Central memory CD8-positive, alpha-beta T cell (primary cell): ENCODE measurements at places on chromosomes 5 and 9.

DNA sequence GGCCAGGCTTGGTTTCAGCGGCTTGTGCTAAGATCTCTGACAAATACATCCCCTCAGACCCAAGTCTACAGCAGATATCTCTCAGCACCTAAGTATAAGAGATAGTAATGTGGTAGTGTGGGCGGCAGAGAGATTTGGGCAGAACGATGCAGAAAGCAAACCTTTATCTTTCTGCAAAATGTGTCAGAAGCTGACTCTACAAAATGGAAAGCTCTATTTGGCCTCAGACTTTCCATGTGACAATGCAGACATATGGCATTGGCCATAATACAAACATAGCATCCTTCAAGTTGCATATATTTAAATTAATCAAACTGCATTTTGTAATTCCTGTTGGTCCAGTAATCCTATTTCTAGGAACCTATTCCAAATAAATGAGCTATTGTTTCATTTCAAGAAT, 102.5 kb upstream of the RAI14 start:
- no peak for DNase-seq

DNA sequence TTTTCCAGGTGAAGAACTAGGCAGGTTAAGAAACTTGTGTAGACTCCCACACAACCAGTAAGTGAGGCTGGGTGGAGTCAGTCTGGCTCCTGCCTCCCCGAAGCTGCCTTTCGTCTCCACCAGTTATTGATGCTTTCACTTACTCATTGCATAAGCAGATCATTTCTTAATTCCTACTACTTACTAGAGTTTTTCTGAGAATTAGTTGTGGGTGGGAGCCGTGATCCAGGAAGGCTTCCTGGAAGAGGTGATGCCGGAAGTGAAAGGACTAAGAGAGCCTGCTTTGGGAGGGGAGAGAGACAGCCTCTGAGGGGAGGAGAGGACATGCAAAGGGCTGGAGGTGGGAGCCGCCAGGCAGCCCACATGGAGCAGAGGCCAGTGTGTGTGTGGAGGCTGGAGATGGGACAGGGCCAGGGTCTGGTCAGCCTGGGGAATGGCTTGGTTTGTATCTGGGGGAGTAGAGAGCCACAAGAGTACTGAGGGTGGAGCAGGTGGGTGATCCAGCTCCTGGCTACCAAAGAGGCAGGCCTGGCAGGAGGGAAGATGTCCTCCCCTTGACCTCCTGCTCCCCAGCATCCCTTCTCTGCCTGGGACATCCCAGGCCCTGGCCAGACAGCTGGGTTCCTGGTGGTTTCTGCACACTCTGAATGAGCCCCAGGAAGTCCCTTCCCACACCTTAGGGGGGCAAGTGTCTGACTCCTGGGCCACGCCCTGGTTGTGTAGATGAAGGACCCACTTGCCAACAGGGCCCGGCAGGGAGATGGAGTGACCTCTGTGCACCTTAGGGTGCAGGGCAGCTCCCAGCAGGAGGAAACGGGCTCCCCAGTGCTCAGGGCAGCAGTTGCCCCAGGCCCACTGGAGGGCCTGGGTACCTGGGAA, 12.2 kb upstream of the CARD19 start:
- no peak for DNase-seq

DNA sequence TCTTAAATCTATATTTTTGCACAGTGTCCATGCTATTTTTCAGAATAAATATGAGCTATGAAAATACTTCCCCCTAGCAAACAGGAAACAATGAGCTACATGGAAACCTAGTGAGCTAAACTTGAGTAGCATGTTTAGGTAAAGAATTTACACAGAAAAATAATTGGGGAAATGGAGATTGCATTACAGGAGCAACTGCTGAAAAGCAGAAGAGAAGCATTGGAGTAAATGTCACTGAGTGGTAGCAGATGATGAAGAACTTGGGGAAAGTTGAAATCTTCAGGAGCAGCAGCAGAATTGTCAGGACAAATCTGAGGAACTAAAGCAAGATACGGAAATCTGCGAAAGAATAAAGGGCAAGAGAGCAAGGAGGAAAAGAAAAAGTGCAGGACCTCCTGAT, 610.3 kb downstream of the TLE1 start:
- DNase-seq: no peak

DNA sequence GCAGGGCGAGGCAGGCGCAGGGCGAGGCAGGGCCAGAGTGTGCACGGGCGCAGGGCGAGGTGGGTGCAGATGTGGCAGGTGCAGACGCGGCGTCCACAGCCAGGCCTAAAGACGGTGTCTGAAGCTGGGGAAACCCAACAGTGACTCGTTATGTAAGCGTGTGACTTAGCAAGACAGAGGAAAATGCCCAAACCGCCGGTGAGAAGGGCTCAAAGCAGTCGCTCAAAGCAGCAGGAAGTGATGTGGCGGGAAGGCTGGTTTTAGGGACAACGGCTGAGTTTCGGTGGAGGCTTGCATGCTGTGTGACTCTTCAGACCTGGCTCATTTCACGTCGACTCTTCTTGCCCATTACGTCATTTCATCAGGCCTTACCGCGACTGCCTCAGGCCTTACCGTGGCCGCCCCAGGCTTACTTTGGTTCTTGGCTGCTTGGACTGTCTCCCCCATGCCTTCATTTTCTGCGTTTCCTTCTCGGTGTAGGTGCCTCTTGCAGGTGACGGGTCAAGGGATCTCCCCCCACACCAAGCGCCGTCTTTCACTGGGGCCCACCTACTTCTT, 50.5 kb upstream of the EXOC3 start:
- DNase-seq: peak; percentile 22

DNA sequence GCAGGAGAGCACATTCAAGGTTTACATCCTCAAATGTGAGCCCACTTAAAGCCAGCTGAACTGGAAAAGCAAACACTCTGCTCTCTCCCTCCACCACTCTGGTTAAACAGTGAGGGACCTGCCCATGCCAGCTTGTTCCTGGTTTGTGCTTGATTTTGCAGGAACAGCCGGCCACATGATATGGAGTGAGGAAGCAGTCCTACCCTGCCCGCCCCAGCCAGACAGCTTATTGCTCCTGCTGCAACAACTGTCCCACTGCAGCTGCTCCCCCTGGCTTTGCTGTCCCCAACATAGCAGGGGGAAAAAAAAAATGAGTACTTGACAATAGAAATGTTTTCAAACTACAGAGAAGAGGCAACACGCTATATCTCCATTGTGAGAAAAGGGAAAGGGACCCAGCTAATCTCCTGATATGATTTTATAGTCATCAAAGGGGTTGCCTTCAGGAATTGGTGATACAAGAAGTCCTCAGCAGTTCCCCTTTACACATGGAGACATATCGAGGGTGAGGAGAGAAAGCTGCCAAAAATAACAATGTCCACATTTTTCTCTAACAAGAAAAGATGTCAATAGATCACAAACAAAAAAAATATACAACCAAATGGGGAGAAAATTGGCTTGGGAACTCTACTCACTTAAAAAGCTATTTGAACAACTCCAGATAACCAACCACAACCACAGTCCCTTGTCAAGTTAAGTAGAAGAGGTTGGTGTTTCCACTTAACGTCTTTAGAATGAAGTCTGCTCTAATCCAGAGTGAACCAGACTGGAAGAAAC, 4.6 kb downstream of the MYO10 start:
- no peak for DNase-seq

DNA sequence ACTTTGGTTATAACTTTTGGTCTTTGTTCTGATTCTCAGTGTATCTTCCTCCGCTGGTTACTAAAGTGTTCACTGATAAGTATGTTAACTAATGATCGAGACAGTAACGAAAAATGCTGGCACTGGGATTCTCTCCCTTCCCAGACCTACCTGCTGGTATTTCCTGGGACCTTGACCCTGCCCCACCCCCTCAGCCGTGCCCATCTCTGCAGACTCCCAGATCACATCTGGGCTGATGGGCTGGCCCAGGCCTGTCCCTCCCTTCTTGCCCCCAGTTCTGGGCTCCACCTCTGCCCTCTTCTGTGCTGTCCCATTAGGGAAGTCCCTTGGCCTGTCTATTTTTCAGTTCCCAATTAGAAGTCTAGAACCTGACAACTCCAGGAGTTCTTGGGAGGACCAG, 46.9 kb downstream of the NEURL1B start:
- no peak for DNase-seq

- no peak for DNase-seq
Observed at GRCh38 chr5:128687930-128688329, 149.9 kb upstream of the FBN2 start.

DNA sequence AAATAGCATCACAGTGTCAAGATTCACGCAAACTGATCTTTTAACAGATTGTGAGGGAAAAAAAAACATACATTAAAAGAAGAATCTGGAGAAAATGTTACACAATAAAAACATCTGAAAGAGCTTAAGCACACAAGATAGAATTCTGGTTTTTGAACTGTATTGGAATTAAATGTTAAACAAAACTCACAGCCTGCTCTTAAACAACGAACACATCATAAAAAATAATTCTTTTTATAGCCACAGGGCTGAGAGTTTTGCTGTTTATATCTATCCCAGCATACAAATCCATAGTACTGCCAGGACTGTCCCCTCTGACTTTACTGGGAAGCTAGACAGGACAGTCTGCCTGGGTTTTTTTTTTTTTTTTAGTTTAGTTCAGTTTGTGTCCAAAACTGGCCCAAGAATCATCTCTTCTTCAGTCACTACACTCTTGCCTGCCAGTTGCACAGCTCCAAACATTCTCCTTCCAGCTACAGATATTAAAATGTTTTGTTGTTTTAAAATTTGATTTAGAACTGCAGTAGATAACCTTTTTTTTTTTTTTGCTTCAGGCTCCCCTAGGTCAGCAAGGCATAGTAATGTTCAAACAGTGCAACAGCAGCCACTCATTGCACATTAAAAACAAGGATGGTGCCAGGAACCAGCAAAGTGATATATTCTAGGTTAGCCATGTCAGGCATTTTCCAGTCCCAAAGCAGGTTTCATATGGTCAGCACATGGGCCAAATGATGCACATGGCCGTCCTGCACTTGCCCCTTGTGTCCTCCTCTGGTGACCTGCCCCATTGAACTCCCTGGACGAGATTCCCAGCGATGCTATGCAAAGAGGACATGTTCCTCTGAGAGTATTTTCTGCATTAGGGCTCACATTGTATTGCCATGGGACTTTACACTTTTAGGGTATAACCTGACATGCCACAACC, 173.6 kb downstream of the ARL15 start:
- DNase-seq: no peak

GRCh38 chr9:4366591-4367330, 66.9 kb upstream of the GLIS3 start:
- no peak for DNase-seq

DNA sequence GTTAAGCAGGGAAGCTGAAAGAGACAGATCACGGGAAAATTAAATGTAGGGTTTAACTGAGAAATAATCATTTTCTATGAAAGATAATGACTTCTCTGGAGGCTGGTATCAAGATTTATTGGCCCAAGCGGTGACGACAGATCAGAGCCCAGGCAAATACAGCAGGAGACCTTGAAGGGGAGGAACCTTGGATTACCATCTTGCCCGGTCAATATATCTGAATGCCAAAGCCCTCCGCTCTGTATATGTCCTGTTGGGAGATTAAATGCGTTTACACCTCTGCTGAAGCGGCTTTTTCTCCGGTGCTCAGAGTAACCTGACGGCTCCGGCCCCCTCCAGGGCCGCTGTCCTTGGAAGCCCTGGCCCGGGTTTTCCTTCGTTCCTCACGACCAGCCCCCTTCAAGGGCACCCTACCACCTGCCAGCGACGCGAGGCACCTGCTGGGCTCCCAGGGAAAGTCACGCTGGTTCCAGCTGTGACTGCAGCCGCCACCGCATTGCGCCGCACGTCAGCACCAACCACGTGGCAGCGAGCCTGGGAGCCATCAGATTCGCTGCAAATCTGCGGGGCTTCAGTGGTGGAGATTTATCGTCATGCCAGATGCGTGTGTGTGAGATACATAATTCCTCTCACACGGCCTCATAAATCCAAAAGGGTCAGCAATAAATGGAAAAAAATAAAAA, 4.4 kb upstream of the QSOX2 start:
- no peak for DNase-seq

- DNase-seq: no peak
Observed at GRCh38 chr9:116355153-116355921, 201.7 kb downstream of the PAPPA start.

DNA sequence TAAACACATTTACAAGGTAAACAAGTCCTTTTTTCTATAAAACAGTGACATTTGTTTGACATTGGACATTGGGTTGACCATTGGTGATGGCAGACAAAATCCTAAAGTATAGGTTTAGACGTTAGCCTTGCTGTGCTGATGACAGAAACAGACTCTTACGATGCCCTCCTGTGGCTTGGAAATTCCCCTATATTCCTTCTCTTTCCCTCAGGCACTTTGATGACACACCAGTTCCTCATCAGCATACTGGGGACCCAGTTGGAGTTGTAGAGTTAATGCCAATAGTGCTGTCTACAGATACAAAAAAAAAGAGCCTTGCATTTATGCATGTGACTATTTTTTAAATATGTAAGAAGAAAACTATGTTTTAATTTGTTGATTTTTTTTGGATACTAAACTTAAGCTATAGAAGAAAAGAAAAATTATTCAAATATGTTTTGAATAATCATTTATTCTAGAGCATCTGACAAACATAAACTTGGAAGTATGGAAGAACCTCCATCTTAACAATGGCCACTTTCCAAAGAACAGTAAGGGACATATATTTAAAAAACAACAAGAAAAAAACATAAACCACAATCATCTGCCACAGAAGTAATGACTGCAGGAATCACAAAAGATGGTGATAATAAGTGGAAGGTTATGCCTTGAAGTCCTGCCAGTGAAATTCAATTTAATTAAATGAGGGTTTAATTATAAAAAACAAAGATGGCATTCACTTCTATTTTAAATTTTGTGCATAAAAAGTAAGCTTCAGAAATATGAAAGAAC, 75.6 kb upstream of the SNCAIP start:
- no peak for DNase-seq

GRCh38 chr9:7780261-7780988, 19.2 kb downstream of the DMAC1 start:
- DNase-seq: no peak

DNA sequence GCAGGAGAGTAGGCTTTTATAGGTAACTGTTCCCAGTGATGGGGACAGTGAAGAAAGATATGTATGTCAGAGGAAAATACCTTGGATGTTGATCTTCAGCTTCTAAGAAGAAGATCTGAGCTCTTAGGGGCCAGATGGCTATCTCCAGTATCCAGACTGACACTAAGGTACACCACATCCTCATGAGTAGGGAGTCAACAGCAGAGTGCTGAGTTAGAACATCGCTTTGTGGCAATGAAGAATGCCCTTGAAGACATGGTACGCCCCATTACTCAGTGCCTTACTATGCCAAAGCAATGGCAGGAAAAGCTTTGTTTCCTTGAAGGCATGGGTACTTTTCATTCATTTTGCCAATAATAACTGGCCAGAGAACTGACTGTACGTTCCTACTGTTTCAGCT, 263.7 kb downstream of the CEMIP2 start:
- DNase-seq: no peak
